ENCODE measurements at places on chromosomes 6 and 20.

DNA sequence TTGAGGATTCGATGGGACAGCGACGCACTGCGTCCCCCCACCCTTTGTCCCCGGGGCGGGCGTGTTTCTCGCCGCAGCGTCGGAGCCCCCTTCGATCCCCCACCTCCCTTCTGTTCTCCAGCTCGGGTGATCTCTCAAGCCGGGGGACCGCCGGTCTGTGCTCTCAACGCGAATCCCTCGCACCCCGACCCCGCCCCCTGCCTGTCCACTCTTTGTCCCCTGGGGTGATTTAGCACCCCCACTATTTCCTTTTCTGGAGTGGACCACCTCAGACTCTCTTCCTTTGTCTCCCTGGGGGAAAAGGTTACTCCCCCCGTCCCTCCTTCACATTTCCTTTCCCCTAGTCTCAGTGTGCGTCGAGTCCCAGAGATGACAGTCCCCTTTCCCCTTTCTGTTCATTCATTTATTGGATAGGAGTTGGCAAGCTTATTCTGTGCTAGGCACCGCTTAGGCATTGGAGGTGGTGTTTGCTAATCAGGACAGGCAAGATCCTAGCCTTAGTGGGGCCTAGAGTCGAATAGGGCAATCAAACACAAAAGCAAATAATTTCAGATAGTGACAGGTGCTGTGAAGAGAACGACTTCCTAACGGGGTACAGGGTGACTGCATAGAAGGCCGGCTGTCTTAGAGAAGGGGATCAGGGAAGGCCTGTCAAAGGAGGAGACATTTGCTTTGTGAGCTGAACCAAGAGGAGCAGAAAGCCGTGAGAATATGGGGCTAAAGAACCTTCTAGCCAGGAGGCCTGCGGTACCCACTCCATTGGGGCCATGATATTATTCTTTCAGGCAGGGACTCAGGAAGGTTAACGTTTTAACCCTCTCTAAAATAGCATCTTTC is 741 bp downstream of the PTPN1 start:
- no peak for DNase-seq

DNA sequence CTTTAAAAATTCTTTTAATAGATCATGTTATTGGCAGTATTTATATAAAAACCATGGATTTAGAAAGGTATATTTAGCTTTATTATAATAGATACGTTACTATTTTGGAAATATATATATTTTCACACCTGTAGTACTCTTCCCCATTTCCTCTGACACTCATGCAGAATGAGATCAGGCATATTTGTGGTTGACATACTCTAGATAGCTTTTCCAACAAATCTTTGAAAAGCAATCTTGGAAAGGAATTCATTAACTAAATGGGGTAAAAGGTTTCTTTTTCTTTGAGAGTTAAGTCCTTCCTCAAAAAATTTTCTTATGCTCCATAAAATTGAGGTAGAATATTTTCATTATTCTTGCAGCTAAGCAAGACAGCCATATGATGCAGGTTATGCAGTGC is 14.5 kb downstream of the ASF1A start:
- DNase-seq, result no peak

DNA sequence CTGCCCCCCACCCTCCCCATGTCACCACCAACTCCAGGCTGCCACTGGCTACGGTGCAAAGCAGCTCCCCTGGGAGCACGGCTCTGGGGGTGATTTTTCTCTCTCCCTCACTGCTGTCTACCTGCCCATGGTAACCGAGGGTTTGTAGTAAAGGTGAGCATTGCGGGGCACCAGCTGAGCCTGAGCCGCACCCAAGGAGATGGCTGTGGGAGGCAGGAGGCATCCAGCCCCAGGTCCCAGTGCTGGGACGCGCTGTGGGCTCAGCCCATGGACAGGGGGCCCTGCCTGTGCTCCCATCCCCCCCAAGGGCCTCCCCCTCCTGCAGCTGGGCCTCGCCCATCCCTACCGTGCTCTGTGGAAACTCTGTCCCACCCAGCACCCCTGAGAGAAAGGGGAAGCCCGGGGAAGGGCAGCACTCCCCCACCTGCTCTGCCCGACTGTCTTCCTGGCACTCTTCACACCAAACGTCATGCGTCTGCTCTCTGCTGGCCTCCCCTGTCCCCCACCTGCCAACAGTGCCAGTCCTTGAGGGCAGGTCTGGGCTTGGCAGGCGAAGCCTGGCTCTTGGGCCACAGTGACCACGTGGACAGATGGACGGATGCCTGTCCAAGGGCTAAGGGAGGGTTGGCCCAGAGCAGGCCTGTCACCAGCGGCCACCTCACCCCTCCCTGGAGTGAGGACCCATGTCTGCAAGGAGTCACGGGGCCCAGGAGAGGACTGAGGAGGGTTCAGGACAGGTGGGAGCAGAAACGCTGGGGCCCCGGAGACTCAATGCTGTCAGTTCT is 3.8 kb upstream of the CHRNA4 start:
- no peak for DNase-seq

- no peak for DNase-seq
Measured at GRCh38 chr6:26022737-26023136, 60.1 kb downstream of the TRIM38 start.

DNA sequence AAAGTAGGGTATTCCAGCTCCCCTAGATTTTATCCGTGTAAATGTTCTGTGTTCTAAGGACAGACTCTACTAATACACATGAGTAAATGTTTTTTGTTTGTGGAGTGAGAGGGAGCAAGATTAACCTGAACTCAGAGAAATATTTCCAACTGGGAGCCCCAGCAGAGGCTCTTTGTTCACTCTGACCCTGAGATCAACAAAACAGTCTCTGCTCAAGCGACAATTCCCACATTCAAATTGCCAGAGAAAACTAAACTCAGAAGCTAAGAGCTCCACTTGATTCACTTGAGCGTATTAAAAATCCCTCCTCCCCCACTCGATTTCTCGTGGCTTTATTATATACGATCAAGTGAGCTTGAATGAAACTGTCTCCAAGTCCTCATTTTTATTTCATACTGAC is 413.9 kb upstream of the JARID2 start:
- DNase-seq, result no peak

DNA sequence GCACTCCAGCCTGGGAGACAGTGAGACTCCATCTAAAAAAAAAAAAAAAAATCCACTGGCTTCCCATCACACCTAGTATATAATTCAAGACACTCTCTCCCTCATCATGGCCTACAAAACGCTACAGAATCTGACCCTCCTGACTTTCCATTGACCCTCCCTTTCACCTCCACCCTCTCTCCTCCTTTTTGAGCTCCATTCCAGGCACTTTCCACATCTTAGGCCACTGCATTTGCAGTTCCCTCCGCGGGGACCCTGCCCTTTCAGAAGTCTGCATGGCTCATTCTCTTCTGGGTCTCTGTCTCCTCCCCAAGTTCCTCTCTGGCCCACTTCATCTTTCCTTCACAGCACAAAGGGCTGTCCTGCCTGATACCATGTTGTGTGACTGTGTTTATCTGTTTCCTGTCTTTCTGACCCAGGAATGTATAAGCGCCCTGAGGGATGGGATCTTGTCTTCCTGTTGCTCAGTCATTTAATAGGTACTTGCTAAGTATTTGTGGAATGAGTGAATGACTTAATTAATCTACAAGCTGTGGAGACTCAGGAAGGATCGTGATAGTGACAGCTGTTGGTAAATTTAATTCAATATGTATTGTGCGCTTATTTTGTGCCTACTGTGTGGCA is 35.2 kb downstream of the NCR2 start:
- no peak for DNase-seq

GRCh38 chr20:32416206-32416605 is 58.1 kb downstream of the ASXL1 start:
- DNase-seq, result no peak

- no peak for DNase-seq
Measured at GRCh38 chr20:16491294-16491905, 81.8 kb downstream of the KIF16B start.

GRCh38 chr6:33787346-33787953 is 1.5 kb downstream of the LEMD2 start:
- DNase-seq, result no peak

- no peak for DNase-seq
Measured at GRCh38 chr6:53461696-53462095, 83.2 kb downstream of the GCLC start.

- peak; percentile 22 for DNase-seq
Measured at GRCh38 chr6:35919827-35920751, 809 bp downstream of the SRPK1 start.

DNA sequence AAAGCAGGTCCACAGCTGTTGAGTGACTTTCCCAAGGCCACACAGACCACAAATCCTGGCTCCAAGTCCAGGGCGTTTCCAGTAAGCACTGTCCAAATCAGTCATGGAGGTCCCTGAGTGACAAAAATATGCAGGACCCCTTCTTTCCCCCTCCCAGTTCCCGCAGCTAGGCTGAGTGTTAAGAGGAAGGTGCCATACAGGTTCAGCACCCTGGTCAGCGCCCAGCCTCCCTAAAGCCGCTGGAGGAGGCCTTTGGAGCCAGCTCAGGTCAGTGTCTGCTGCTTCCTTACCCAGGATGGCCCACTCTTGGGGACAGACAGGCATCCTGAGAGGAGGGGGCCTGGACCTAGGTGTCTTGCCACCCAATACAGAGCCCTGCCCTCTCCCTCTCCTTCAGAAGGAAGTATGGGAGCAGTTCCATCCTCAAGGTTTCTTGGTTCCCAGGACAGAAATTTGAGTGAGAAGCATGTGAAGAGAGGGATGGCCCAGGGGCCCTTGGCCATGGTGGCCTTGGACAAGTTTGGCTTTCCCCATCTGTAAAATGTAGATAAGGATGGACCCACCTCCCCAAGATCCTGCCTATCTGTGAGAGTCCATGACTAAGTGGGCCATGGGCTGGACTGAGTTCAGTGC is 13.2 kb downstream of the TMEM74B start:
- DNase-seq, result no peak

GRCh38 chr6:162177746-162178145 is 549.8 kb downstream of the PRKN start:
- DNase-seq, result no peak

DNA sequence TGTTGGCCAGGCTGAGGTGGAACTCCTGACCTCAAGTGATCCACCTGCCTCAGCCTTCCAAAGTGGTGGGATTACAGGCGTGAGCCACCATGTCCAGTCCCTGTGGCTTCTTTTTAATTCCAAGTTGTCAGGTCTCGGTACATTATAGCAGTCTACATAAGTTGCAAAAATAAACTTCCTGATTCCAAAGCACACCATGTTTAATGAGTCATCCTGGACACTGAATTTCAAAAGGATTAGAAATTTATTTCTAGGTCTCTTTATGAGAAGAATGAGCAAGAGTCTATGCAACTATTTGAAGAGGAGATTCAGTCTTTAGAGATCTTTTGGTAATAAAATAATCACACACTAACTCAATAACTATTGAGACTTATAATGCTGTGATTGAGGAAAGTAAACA is 63.9 kb upstream of the MCHR2 start:
- no peak for DNase-seq
